ENCODE measurements at places on chromosomes 5 and 9. TPM values are rescaled to one million over a fixed set of nuclear protein-coding genes. Genes with fewer than 3 reads are reported as not detected.

The FOXD4L4 gene
- total RNA-seq, result 0.13 TPM

The MGAT1 gene
- 87.7 TPM for total RNA-seq

The IL17B gene
- total RNA-seq, result not detected

The ADGRD2 gene
- total RNA-seq, result not detected

The TMC1 gene
- total RNA-seq, result not detected

The NUP214 gene
- total RNA-seq, result 26.4 TPM

The GPR150 gene
- 0.15 TPM for total RNA-seq

The RAD23B gene
- total RNA-seq, result 88.2 TPM
